Activated naive CD8-positive, alpha-beta T cell treated with anti-CD3 and anti-CD28 coated beads for 36 hours (primary cell): ENCODE measurements at places on chromosomes 1 and 21.

DNA sequence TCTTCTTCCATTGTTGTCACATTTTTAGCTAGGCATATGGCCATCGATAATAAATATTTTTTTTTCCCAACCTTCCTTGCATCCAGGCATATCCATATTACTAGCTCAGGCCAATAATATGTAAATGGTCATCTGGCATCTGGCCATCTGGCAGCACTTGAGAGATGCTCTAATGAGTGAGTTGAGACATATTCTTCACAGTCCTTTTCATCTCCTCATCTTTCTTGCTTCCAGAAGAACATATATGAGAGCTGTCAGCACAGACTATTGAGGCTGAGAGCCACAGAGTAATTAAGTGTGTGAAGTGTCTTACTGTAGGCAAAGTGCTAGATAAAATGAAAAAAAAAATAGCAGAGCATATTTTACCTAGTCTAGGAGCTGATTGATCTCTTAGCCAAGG, 628.4 kb upstream of the TMPRSS15 start:
- DNase-seq: no peak

- no peak for DNase-seq
Measured at GRCh38 chr1:111565079-111565478, 54.5 kb upstream of the RAP1A start.

GRCh38 chr21:46285206-46285661, at the start of gene MCM3AP:
MCM3AP (minus strand) TSS chr21:46285611; CDS start chr21:46285286, 325 bp downstream.
- DNase-seq: no peak

DNA sequence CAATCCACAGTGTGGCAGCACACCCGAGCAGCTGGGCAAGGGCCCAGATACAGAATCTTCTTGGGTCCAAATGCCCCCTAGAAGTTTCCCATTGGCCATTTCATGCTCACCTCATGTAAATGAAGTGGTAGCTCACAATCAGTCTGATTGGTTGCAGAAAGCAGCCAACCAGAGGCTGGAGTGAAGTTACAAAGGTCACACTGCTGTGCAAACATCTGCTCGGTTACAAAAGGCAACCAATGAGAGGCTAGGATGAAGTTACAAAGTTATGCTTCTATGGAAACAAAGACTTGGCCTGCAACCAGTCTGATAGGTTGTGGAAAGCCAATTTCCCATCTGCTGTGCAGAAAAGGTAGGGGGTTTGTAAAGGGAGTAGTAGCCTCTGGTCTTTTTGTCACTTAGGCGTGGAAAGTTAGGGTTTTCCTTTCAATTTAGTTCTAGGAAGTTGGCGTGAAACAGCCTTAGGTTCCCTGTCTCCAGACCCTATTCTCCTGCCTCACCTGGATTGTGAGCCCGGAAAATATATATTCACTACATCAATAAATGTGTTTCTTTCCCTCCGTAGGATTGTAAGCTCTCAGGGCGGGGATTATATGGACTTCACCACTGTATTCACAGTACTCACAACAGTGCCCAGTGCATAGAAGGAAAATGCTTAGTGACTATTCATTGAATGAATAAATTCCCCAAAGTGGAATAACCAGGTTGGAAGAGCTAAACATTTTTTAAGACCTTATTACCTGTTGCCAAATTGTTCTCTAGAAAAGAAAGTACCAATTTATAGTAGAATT, 91.9 kb downstream of the URB2 start:
- DNase-seq: no peak

- DNase-seq: no peak
Measured at GRCh38 chr1:191460234-191460633, 698.0 kb upstream of the RGS18 start.

DNA sequence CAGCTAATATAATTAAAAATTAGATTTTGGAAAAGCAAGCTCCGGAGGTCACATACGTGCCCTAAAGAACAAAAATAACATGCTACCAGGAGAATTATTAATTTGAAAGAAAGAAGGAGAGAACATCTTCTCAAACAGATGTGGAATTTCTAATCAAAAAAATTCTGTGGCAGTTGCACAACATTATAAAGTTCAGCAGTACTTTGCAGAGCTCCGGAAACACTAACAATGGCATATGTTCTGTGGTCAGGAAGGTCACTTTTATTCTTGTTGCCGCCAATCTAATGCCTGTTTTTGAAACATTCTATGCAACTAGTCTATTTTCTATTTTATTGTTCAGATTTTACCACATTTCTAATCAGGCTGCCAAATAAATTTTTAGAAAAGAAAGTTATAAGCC, 186.8 kb downstream of the SMYD3 start:
- no peak for DNase-seq

DNA sequence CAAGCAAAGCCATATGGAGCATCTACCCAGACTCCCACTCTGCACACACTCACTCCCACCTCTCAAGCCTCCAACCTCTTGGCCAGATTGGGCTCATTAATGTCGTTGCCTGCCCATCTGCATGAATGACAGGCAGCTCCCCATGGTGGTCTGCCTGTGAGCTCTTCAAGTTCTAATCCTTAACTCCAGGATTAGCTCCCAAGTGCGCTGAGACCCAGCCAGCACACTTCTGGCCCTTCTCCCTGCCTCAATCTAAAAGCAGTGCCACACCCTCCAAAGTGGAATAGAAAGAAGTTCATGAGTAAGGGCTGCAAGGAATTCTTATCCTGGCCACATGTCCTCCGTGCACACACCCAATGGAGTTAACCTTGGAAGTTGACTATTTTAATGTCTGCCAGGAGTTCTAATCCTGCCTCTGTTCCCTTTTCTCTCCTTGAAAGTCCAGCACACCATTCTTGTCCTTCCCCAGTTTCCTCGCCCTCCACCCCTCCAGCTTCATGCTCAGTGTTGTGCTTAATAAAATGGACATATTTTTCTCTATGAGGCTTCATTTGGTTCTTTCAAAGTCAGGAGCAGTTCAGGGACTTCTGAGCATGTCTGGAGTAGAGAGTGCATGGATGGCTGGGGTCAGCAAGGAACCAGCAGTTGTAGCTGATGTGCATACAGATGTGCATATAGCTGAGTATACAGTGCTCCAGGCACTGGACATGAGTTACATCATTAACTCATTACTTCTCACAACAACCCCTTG, 30.1 kb downstream of the CAMK1G start:
- DNase-seq: no peak

DNA sequence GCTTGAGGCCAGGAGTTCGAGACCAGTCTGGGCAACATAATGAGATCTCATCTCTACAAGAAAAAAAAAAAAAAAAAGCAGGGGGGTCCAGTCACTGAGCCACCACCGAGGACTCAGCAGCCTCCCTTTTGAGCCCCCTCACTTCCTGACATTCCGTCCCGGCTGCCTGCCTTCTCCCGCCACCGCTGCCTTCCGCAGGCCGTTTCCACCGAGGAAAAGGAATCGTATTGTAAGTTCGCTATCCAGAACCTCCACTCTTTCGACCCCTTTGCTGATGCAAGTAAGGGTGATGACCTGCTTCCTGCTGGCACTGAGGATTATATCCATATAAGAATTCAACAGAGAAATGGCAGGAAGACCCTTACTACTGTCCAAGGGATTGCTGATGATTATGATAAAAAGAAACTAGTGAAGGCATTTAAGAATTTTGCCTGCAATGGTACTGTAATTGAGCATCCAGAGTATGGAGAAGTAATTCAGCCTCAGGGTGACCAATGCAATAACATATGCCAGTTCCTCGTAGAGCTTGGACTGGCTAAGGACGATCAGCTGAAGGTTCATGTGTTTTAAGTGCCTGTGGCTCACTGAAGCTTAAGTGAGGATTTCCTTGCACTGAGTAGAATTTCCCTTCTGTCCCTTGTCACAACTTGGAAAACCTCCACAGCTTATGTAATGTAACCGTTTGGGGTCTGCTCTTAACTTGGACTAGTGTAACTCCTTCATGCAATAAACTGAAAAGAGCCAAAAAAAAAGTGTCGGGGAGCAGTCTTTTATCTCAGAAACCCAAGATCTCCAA, 55.6 kb downstream of the GLUL start:
- DNase-seq: no peak

DNA sequence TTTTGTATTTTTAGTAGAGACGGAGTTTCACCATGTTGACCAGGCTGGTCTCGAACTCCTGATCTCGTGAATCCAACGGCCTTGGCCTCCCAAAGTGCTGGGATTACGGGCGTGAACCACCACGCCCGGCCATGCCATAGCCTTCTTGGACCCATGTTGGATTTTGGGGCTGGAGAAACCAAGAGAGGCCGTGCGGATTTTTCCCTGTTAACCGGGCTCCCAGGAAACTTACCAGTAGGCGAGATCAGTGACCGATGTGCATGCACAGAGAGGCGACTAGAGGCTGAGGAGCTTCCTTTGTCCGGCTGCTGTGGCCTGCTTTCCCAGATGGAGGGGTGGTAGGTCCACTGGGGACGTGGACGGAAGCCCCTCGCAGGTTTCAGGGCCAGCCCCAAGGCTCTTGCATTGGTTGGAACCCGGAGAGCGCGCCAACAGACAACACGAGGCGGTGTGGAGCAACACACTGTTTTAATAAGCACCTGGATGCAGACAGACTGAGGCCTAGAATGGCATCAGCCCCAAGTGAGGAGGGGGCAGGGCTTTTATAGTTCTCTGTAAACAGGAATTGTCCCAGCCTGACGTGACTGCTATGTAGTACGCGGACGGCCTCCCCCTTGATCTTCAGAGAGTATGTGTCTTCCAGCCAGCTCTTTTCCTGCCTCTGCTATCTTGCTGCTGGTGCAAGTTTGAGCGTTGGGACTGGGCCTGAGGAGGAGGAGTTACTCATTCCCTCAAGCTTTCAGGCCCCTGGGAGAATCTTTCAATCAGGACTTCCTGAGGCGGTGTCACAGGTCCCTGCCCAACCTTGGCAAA, at the start of gene ERVH48-1:
ERVH48-1 (minus strand) TSS at position 517 of the 813 bp plus-strand sequence. CDS start 6,624 bp downstream, outside the sequence.
- no peak for DNase-seq

GRCh38 chr1:59105548-59106507, 191.1 kb upstream of the FGGY start:
- no peak for DNase-seq

GRCh38 chr21:37183749-37184148, 83.4 kb downstream of the VPS26C start:
- DNase-seq: no peak

DNA sequence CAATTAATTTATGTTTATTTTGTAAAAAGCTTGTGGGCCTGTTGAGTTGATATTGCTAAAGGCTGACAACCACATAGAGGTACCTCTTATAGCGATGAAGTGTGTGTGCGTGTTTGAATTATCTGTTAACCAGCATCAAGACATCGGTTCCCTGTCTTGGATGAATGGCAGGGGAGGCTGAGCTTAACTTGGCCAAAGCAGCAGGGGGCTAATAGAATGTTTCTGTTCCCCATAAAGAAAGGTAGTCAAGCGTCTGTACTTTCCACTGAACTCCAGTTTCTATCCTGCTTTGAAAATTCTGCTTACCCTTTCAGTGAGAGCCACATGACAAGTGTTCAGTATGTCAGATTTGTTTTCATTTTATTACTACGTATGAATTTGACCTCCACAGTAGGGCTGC, 63.0 kb downstream of the ROR1 start:
- DNase-seq: no peak

- no peak for DNase-seq
Measured at GRCh38 chr1:28136922-28137613, 39.4 kb downstream of the PTAFR start.

- DNase-seq: no peak
Measured at GRCh38 chr1:8767006-8767405, 50.4 kb downstream of the RERE start.

- no peak for DNase-seq
Measured at GRCh38 chr1:117275055-117275454, 64.3 kb upstream of the VTCN1 start.
